Amniotic stem cell (primary cell): ENCODE measurements at places on chromosomes 11 and 22.

GRCh38 chr11:74520316-74520715, 26.8 kb upstream of the LIPT2 start:
- no peak for DNase-seq

GRCh38 chr11:95101935-95102334, 12.3 kb downstream of the ENDOD1 start:
- DNase-seq: no peak

GRCh38 chr22:39534591-39535356, 2.2 kb upstream of the RPS19BP1 start:
- no peak for DNase-seq

- DNase-seq: no peak
Measured at GRCh38 chr22:21754523-21754922, 18.9 kb upstream of the YPEL1 start.

- DNase-seq: no peak
Measured at GRCh38 chr22:31637891-31638618, 24.0 kb downstream of the PISD start.

GRCh38 chr11:128837627-128838026, 29.5 kb downstream of the KCNJ1 start:
- DNase-seq: no peak

- DNase-seq: no peak
Measured at GRCh38 chr11:93957397-93957952, 63.7 kb upstream of the HEPHL1 start.

DNA sequence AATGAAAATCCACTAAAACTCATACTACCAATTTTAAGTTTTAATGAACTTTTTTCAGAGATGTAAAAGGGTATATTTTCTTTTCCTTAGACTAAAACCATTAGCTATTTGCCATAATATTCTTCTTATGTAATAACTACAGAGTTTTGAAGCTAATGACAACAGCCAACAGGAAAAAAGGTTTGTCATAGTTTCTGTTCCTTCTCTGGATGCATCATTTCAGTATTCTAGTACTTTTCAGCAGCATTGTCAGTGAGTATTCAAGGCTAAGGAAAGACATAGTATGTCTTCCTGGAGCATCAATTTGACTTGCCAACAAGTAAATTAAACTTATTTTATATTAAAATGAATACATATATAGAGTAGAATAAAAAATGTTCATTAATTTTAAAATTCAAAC, 166.0 kb downstream of the METTL15 start:
- DNase-seq: no peak

DNA sequence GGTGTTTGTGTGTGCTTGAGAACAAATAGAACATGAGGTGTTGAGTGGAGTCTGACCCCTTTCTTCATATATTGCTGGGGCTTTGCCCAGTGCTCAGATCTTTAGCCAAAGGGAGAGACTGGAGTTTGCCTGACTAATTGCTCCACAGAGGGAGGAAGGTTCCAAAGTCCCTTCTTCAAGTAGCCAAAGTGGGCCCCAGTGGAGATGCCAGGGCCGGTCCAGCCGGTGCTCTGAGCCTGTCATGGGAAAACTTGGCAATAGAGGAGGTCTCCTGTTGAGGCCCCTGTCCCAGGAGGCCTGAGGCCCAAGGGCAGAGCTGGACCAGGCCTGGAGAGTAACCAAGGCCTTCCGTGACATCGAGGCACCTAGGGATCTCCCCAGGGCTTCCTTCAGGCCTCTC, 112.3 kb downstream of the DSCAML1 start:
- DNase-seq: no peak

DNA sequence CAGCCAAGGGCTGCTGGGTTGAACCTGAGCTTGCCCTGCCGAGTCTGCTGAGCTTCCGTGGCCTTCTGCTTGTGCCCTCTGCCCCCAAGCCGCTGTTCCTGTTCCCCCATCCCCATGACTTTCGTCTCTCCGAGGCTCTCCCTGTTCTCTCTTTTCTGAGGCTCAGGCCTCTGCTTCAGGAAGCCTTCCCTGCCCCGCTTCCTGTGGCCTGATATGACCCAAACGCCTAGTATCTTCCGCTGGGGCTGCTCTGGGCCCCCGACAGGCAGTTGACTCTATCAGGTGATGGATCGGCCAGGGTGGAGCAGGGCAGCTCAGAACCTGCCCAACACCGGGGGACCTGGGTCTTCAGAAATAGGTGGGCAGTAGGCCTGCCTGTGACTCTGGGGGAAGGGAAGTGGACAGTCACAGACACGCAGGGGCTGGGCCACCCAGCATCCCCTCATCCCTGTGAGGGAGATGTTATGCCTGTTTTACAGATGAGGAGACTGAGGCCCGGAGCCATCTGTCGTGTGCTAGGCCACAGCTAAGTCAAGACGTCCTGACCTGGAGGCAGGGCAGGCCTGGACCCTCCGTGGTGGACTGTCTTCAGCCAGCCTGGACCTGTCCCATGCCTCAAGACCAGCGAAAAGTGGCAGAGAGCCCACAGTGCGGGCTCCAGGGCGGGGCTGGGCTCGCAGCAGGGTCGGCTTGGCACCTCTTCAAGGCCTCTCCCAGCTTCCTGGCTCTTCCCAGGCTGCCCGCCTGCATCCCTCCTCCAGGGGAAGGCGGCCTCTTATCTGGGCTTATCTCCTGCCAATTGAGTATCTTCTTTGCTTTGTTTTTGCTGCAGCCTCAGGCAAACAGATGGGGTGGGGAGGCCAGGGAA, 16.2 kb downstream of the BAD start:
- DNase-seq: no peak
